NCI-H1436 (cell line): ENCODE measurements at places on chromosomes 12 and 14.

DNA sequence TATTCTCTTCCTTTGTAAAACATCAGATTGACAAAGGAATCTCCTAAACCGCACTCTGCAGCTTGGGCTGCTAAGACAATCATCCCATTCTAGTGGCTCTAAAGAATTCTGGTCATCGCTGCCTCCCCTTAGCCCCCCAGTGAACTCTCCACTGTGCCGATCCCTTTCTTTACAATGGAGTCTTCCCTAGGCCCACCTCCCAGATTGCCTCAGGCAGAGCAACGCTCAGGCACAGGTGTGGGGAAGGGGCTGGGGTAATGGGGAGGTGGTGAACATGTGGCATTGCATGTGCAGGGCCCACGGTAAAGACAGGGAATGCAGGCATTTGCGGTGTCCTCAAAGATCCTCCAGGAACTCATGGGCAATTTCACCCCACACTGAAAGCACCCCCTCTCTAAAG lies 86.3 kb downstream of the PLEKHG3 start:
- no peak for DNase-seq

GRCh38 chr12:123199936-123200335 lies 33.0 kb downstream of the MPHOSPH9 start:
- DNase-seq: no peak

GRCh38 chr14:47595552-47595951 lies 79.9 kb downstream of the MDGA2 start:
- no peak for DNase-seq

GRCh38 chr14:50082784-50083466 lies 33.4 kb downstream of the VCPKMT start:
- DNase-seq: no peak

- DNase-seq: no peak
These were observed 768.5 kb downstream of the DIO2 start for GRCh38 chr14:79442786-79443185.

DNA sequence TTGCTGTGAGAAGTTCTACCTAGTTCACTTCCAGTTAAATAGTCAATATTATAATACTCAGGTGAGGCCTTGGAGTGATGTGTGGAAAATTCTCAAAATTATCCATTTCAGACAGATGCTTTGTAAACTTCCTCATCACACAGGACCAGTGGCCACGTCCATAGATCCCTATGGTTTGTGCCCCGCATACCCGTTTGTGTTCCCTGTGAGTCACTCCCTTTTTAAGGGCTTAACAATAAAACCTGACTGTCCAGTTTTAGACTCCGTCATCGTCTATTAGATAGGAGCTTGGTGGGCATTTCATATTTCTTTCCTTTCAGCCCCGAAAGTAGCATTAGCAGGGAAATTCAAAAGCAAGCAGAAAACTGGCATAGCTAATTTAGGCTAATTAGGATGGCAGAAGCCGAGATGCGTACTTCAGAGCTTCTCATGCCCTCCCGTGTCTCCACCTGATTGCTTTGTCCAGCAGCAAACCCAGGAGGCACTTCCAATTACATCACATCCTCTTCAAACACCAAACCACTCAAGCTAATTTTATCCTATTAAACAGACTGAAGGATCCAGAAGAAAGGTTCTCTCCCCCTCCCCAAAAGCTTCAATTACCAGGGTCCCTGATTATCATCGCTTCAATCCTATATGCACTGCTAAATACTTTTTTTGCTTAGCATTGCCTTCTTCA lies 186.6 kb upstream of the OTX2 start:
- DNase-seq: peak; percentile 80

DNA sequence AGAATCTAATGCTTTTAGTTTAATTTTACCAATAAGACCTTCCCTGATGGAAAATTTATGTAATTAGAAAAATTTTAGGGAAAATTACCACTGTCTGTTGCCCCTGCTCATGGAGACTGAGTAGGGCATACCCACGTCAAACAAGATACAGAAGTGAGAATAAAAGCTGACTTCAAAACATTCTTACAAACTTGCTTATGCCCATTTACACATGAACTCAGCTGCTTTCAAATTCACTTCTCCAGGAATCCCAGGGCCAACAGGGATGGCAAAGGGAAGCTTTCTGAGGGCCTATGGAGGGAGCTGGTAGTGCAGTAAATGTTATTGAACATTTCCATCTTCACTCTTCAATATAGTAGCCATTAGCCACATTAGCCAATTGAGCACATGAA lies 4.8 kb upstream of the NINJ2 start:
- DNase-seq: no peak

DNA sequence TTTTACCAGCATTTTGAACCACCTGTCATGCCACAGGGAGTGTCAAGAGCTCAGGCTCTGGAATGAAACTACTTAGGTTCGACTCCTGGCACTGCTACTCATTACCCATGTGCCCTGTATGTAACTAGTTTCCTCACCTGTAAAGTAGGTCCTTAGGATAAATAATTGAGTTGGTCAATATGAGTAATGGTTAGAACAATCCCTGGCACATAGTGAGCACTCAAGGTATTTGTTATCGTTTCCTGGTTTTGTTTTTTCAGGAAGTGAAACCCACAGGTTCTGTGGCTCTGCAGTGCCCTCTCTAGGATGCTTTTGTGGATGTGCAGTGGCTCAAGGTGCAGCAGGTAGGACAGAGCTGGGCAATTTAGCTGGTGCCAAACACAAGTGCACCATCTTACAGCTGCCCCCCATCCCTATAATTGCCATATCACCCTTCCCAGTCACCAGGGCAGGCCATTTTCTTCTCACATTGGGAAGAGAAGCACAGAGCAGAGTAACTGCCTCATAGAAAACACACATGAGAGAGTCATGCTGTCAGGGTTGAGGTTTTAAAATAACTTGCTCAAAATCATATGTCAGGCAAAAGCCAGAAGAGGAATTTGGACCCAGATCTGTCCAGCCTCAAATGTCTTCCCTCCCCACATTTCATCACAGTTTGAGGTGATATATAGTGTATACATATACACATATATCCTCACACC lies 297.5 kb downstream of the RPAP3 start:
- peak; percentile 12 for DNase-seq

GRCh38 chr12:82876075-82876474 lies 189.4 kb downstream of the TMTC2 start:
- DNase-seq: no peak

GRCh38 chr14:68397822-68398221 lies 395.0 kb downstream of the ZFP36L1 start:
- no peak for DNase-seq

DNA sequence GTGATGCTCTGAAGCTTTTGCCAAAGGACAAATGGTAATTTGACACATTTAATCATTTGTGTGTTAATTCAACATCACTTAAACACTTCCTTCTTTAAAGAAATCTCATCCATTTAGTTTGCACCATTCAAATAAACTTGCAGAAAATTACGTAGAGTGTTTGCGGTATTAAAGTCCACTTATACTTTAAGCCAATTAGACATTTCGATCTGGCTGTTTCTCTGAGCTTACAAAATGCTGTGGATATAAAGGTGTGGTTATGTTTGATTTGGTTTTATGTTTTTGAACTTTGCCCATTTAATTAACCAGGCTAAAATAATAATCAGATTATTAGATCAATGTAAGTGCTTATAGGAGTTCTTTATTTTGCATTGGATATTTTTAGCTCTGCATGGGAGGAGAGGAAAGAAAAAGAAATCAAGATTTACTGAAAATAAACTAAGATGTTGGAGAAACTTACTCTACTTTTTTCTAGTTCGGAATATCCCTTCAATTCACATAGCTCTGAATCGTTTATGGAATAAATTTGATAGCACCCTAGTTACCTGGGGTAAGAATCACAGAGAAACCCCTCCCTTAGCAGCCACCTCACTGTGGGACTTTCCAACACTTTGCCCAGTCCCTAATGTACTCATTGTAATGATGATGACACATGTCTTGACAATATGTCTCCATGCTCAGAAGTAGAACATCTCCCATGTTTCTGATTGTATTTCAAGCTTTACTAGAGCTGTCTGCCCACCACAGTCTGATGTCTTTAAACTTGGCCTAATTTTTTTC lies 268.0 kb downstream of the BTG1 start:
- peak; percentile 62 for DNase-seq

- DNase-seq: no peak
These were observed 15.4 kb downstream of the KCNC2 start for GRCh38 chr12:75194250-75194649.

GRCh38 chr12:116922194-116922897 lies 11.6 kb downstream of the FBXW8 start:
- no peak for DNase-seq

DNA sequence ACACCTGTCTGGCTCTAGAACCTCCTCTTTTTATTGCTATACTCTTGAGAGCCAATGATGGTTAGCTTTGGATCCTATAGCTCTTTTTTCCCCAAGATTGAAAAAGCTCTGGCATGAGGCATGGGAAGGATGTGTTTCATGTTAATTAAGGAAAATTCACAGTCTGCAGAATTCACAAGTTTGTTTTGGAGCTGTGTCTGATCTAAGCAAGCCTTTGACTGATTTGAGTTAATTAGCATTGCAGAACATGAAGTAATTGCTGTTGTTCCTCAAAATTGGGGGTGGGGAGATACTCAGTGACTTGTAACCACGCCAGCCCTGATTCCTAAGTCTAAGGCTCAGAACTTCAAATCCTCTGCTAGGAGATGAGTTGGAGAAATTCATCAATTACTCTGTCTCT lies 205.0 kb downstream of the SUDS3 start:
- no peak for DNase-seq
